ENCODE measurements at places on chromosomes 6 and 20.

GRCh38 chr6:84728602-84729001 lies 35.8 kb downstream of the TBX18 start:
- no peak for DNase-seq

DNA sequence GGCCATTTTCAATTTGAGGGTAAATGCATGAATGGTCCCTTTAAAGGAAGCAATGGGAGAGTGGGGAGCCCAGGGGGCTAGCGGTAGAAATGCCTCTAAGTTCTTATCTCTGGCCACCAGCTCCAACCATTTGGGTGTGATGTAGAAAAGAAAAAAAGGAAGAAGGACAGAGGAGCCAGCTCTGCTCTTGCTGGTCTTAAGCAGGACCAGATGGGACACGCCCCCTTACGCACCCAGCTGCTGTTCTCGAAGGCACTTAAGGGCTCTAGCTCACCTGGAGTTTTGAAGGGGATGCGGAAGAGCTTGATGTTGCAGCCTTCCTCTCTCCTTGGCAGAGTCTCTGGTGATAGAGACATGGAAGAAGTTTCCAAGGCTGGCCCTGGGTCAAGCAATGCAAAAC lies 59.5 kb upstream of the RNF144B start:
- no peak for DNase-seq

DNA sequence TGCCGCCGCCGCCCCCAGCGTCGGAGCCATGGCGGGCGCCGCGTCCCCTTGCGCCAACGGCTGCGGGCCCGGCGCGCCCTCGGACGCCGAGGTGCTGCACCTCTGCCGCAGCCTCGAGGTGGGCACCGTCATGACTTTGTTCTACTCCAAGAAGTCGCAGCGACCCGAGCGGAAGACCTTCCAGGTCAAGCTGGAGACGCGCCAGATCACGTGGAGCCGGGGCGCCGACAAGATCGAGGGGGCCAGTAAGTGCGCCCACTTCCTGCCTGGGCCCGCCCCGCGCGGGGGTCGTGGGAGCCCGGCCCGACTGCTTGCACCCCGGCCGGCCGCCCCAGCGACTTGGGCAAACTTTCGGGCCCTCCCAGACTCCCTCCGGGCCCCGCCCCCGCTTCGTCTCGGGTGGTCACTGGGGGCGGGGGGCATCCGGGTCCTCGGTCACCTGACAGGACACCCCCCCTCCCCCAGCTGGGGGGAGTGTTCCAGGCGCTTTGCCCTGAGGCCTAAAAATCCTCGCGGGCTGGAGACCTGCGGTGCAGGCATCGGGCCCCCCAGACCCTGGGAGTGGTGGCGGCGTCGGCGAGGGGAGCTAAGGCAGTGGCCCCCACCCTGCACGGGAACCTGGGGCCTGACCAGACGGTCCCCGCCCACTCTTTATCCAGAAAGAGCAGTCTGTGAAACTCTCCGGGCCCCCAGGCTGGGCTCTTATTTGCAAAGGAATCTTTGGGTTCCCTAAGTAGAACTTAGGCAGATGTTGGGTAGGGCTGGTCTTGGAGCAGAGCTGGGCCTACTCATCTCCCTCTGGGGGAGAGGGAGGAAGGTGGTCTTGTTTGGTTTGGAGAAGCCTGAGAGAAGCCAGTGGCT lies 501 bp downstream of the PLCG1 start:
- DNase-seq = peak; percentile 20

DNA sequence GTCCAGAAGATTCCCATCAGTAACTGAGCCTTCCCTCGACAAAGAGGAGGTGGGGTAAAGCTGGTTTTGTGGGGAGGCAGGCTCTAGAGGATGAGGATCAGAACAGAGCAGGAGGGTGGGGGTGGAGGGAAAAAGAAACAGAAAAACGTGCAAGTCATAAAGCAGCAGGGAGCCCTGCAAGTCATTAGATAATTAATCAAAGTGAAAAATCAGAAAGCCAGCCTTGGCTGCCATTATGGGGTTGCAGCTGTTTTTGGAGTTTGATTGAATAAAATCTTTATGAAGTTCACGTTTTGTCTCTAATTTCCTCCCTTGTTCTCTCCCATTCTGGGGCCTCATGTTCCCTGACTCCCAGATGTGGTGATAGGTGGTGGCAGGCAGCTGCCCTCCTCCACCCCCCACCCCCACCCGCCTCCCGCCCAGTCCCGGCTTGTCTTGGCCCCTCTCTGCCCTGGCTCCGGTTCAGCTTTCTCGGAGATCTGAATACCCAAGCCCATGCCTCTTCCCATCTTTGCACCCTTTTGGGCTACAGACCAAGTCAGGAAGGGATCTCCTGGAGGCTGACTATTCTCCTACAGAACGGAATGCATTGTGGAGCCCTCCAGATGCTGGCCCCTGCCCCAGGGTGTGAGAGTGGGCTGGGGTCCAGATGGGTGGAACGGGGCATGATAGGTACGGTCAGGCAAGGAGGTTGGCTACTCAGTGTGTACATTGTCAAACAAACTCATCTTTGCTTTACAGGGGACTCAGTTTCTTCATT lies 141.8 kb downstream of the CDC5L start:
- DNase-seq = no peak

- no peak for DNase-seq
These were observed 1.7 kb downstream of the ULBP1 start for GRCh38 chr6:149965194-149966020.

DNA sequence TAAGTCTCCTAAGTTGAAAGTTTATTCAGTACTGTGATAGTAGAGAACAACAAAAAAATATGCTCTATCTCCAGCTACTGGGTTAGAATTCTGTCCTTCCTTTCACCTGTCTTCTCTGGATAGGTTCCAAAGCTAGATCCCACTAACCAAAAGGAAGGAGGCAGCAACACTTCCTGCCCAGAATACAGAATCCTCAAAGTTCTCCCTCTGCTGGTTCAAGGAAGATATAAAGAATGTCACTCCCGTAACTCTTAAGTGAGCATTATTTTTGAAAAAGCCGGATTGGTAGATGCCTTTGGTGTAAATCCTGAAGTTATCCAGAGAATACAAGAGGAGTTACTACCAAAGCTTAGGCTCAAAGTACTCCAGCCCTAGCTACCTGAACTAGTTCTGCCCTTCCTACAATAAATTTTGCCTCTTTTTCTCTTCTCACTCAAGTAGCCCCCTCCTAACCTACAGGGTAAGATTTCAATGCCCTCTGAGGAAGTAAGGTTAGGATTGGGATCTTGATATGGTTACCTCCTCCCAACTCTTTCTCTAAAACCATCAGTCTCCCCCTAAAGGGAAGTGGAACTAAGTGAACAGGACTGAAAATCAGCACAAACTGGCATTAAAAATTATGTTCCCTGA lies 26.0 kb upstream of the CRIP3 start:
- DNase-seq = no peak

- DNase-seq = no peak
These were observed 203.3 kb downstream of the BCAS1 start for GRCh38 chr20:53866794-53867740.

GRCh38 chr6:112172540-112172939 lies 81.8 kb downstream of the LAMA4 start:
- DNase-seq = no peak

GRCh38 chr6:27472182-27472616 lies 706 bp downstream of the ZNF184 start:
- DNase-seq = no peak

DNA sequence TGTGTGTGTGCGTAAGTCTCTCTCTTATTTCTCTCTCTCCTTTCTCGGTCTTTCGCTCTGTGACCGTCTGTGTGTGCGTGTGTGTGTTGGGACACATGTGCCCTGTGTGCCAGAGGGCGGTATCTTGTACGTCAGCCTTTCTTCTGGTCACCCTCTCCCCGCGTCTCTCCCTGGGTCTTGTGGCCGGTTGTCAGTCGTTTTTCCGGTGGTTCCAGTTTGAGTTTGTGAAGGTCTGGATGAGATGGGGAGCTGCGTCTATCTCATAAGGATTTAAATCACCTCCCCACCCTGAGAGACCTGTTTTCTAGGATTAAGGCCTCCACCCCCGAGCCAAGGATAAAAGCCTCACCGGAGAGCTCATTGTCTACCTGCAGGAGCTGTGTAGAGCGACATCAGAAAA lies 295.5 kb upstream of the ZNF337 start:
- no peak for DNase-seq

GRCh38 chr6:81969814-81970213 lies 217.3 kb upstream of the TENT5A start:
- no peak for DNase-seq

GRCh38 chr20:32201296-32201976 lies 6.1 kb downstream of the PLAGL2 start:
- no peak for DNase-seq

DNA sequence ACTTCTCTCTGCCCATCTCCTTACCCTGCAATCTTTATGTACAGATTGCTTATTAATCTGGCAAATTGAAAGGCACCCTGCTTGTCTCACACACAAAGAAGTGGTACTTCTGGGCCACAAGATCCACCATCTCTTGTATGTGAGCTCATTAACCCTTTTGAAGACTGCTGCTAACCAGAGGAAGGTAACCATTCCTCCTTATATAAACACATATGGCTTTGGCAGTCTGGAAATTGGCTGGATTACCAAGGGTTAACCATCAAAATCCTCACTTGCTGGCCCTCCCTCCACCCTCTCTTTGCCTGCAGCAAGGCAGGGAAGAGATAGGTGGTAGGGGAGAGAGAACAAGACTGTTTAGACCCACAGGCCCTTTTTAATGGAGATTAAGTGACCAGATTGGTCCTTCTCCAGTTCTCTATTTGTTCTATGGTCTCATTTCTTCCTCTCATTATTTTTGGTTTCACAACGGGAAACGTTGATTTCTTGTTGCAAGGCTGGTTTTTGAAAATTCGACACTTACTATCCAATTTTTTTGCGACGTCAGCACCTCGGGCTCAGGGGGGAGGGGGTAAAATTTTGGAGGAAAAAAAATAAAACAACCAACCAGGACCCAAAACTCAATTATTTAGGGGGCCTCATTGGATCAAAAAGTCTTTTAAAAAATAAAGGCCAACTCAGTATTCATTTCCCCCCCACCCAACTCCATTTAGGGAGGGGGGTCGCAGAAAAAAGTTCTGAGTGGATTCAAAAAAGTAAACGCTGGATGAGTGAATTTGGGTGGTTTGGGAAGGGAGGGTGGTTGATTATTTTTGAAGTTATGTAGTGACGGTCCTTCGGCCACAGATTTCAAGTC lies 859 bp downstream of the PPP1R10 start:
- DNase-seq = no peak

DNA sequence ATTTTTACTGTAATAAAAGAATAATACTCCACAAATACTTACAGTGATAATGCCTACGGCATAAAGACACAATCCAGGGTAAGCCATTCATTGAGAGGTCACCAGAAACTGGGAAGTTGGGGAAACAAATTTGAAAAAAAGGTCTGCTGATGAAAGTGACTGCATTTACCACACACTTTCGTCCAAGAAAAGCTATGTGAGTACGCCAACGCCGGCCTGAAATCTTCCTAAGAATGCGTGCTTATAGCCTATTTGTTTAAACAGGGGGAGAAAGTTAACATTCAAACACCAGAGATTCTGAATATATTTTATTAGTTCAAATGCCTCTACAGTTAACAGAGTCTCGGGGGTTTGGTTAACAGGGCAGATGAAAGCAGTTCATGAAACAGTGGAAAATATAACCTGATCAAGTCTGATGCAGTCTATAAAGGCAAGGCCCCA lies 657 bp upstream of the LTV1 start:
- DNase-seq = no peak

DNA sequence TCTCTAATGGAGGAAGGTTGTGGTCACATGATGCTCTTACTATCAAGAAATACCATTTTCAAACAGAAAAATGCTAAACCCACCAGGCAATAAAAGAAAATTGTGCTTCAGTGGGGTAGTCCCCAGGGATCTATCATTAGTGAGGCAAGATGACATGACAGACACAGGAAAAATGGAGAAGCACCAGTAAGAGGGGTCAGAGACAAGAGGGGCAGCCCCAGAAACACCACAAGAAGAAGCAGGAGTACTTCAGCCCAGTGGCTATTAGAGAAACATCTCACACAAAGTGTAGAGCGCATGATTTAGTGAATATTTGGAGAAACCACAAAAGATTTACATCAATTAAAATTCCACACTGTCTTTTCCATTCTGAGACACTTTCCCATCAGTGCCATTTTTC lies 10.2 kb upstream of the TMEM200A start:
- no peak for DNase-seq

DNA sequence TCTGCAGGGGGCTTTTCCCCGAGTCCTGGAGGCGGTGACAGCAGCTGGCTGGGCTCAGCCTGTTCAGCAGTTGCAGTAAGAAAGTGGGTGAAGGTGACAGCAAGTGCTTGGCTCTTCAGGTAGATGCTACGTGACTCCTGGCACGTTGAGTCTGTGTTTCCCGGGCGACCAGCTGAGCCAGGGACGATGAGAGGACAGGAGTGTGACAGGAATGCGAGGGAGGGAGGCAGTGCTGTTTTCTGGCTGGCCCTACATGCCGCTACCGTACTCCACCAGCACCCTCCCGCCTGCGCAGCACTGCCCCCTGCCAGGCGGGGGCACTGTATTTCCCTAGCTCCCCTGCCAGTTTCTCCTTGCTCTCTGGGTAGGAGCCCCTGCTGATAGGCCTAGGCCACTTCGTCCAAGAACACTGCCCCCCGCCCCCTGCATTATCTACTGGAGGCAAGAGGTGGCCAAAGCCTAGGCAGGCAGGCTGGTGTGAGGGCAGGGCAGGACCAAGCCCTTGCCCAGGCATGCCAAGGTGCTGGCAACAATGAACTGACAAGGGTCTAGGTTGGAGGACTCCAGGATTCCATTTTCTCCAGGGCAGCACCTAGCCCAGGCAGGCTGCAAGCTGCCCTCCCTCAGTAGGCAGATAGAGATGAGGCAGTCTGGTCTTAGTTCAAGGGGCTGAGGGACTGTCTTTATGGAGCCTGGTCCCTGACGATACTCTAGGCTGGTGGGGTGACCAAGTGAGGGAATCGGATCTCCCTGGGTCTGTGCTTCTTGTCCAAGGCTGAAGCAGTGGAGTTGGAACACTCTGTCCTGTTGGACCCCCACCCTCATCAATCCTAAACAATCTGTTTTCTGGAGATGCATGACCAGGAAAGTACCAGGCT lies 19.2 kb downstream of the MRPS18A start:
- no peak for DNase-seq

DNA sequence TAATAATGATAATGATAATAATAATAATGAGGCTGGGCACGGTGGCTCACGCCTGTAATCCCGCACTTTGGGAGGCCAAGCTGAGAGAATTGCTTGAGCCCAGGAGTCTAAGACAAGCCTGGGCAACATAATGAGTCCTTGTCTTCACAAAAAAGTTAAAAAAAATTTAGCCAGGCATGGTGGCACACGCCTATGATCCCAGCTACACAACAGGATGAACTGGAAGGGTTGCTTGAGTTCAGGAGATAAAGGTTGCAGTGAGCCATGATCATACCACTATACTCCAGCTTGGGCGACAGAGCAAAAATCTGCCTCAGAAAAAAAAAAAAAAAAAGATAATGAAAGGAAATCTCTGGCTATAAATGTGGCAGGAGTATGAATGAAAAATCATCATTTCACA lies 213.4 kb downstream of the HIVEP2 start:
- DNase-seq = no peak

DNA sequence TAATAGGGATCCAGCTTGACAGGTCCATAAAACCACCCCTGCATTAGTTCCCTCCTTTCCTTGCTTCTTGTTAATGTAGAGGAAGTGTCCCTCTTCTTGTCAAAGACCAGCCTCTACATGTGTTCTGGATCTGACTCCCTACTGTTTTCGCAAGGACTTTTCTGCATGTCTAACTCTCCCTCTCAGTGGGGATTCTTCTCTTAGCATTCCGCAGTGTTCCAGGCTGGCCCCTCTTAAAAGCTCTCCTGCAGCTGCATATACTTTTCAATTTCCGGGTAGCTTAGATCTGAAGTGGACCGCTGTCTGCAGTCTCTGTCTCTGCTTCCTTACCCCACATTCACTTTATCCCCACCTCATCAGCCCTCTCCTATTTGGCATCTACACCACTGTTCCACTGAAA lies 96.1 kb upstream of the MAN1A1 start:
- no peak for DNase-seq

GRCh38 chr6:41050536-41050935 lies 2.5 kb upstream of the APOBEC2 start:
- DNase-seq = no peak

Data from stimulated activated CD8-positive, alpha-beta memory T cell treated with anti-CD3 and anti-CD28 coated beads, Interleukin-7, amount 100 ng/mL, for 1 hour (primary cell).